ENCODE measurements at places on chromosomes 2 and 18.

- H3K27ac ChIP-seq, result no peak overlapping the region
- no peaks in the 10 kb centered on the region for H3K36me3 ChIP-seq
- no peak for DNase-seq
Observed at GRCh38 chr2:197908990-197909776, 104.8 kb downstream of the PLCL1 start.

DNA sequence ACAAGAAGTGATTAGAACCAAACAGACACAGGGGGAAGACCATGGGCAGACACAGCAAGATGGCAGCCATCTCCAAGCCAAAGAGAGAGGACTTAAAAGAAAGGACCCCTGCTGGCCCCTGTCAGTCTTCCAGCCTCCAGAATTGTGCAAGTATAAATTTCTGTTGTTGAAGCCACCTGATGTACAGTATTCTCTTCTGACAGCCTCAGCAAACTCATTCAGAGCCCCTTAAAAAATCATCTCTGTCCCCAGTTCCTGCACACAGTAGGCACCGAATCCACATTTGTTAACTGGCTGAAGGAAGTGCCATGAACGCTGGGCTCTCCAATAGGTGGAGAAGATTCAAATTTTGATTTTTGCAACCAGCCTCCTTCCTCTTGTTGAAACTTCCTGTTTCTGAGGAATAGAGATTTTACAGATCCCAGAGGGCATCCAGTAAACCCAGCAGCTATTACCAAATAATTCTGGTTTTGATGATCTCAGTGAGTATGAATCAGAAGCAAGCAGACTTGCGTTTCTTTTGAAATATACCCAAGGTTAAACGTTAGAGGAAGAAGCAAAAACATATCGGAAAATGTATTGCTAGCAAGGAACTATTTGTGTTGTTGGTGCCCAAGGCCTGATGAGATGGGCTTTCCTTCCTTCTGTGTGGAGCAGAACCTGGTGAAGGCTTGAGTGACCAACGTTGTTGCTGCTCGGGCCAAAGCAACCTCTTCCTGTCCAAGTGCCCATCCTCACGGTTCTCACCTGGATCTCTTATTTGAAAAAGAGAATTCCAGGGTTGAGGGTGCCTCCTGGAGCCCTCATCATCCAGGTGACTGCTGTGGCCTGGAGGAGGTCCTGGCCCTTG lies 47.7 kb upstream of the PLB1 start:
- peaks cover 9% of the 10 kb centered on the region for H3K4me1 ChIP-seq
- H3K27ac ChIP-seq, result no peak overlapping the region
- DNase-seq, result no peak
- no peak overlapping the region for H3K4me3 ChIP-seq

DNA sequence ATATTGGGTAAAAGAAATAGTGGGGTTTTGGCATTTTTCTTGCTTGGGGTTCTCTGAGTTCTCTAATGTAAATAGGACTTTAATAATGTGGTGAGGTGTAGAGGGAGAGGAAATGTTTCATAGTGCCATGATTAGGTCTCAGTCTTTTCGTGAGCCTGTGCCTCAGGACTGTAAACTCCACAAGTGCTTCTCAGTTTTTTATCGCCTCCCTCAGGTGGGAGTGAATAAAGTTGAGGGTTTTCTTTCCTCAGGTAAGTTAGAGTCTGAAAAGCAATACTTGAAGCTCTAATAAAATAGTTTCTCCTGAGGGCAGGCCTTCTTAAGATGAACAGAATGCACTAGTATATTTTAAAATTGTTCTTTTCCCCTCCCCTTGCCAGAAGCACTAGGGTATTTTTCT lies 243.1 kb upstream of the SETBP1 start:
- H3K4me1 ChIP-seq, result no peaks in the 10 kb centered on the region
- no peak overlapping the region for H3K27ac ChIP-seq
- H3K36me3 ChIP-seq, result no peaks in the 10 kb centered on the region
- no peak overlapping the region for H3K4me3 ChIP-seq
- H3K27me3 ChIP-seq, result no peaks in the 10 kb centered on the region
- DNase-seq, result no peak

DNA sequence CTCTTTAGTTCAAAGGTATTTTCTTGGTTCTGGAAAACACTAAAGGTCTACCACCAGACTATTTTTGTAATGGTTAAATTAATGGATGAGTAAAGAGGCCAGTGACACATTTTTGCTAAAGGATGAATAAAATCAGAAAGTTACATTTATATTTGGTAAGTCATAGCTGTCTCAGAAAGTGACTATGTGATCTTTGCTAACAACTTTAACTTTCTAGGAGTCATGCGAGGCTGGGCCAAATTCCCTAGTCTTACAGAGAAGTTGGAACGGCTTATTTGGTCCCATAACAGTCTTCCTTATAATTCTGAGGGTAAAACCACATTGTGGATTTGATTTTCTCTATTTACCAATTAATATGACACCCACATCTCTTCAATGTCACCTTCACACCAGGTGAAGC lies 198.1 kb downstream of the PDE1A start:
- peaks cover 5% of the 10 kb centered on the region for H3K4me1 ChIP-seq
- H3K36me3 ChIP-seq, result no peaks in the 10 kb centered on the region
- no peak overlapping the region for H3K4me3 ChIP-seq
- no peaks in the 10 kb centered on the region for H3K27me3 ChIP-seq

DNA sequence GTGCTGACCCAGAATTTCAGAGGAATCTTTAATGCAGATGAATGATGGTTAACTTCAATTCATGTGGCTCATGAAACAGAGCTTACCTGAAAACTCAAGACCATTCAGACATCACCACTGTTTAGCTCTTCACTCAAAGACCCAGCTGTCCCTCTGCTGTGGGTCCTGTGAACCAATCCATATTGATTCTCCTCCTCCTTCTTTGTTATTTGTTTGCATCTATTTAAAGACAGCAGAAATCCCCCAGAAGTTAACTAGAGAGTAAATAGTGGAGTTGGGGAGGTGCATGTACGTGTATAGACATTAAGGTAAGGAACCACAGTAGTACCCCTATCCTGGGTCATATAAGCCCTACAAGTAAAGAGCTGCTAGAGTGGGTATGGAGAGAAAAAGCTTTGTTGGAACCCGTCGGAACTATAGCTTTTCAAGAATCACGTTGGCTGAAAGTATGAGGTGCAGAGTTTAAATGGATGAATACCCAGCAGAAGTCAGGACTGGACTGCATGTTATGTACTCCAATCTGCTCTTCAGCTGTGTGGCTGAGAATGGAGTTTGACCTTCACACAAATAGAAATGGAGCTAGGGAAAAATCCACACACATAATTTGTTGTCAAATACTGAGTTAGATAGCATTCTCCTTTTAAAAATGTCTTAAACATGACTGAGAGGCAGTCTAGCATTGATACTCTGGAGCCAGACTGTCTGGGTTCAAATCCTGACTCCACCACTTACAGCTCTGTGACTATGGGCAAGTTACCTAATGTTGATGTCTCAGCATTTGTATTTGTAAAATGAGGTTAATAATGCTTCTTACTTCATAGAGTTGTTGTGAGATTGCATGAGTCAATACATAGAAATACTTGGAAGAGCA lies 81.7 kb upstream of the HK2 start:
- no peak overlapping the region for H3K4me3 ChIP-seq
- no peak for DNase-seq
- H3K27ac ChIP-seq, result no peak overlapping the region
- no peaks in the 10 kb centered on the region for H3K36me3 ChIP-seq
- no peaks in the 10 kb centered on the region for H3K4me1 ChIP-seq
- H3K27me3 ChIP-seq, result no peaks in the 10 kb centered on the region

DNA sequence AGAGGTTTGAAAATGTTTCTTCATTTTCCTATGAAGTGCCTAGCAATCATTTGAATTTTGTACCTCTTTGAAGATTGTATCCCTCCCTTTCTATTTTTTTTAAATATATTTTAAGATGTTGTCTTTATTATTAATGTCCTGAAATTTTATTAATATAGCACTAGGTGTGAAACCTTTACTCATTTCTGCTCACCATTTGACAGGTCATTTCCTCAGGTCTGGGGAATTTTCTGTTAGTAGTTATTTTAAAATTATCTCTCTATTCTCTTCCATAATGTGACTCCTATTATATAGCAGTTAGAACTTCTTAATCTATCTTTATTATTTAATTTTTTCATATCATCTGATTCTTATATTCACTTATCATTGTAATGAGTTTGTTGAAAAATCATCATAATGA lies 1038.6 kb upstream of the SLC39A10 start:
- no peaks in the 10 kb centered on the region for H3K4me1 ChIP-seq
- no peak overlapping the region for H3K27ac ChIP-seq
- H3K36me3 ChIP-seq, result no peaks in the 10 kb centered on the region
- H3K4me3 ChIP-seq, result no peak overlapping the region
- no peak for DNase-seq

GRCh38 chr2:241617431-241618154 lies 19.4 kb downstream of the THAP4 start:
- no peak overlapping the region for H3K4me3 ChIP-seq
- no peaks in the 10 kb centered on the region for H3K27me3 ChIP-seq
- no peak for DNase-seq
- H3K4me1 ChIP-seq, result peaks cover 7% of the 10 kb centered on the region

DNA sequence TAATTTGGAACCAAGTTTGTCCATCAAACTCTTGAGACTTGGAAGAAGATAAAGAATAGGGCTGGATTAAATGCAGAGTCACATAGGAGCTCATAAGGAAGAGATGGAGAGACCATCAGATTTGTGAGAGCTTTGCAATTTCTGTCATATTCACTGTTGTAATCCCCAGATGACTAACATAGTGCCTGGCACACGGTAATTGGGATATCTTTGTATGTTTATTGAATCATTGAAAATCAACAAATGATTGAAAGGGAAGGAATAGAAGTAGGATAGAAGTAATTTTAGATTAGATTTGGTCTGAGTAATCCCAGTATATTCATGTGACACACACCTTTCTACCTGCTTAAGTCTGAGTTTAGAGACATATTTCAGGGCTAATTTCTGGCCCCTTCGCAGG lies 75.4 kb downstream of the LCLAT1 start:
- H3K27ac ChIP-seq, result no peak overlapping the region
- no peak for DNase-seq
- H3K27me3 ChIP-seq, result no peaks in the 10 kb centered on the region
- no peak overlapping the region for H3K4me3 ChIP-seq

GRCh38 chr18:74282755-74283554 lies 8.8 kb downstream of the CYB5A start:
- H3K27ac ChIP-seq, result no peak overlapping the region
- peaks cover 6% of the 10 kb centered on the region for H3K4me1 ChIP-seq
- H3K36me3 ChIP-seq, result no peaks in the 10 kb centered on the region
- H3K27me3 ChIP-seq, result no peaks in the 10 kb centered on the region
- H3K4me3 ChIP-seq, result no peak overlapping the region
- DNase-seq, result no peak

DNA sequence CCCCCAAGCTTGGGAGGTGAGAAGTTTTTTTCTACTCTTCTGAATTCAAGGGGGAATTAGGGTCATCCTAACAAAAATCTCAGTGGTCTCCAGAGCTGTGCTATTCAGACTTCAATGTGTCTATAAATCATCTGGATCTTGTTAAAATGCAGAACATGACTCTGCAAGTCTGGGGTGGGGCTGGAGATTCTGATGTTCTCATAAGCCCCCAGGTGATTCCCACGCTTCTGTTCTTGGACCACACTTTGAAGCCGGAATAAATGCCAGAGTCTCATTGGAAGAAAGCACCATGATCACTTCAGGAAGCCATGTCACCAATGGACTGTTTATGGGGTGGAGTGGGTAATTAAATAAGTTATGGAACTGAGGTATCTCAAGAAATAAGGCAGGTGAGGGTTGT lies 22.2 kb upstream of the SLC16A14 start:
- no peaks in the 10 kb centered on the region for H3K27me3 ChIP-seq
- H3K27ac ChIP-seq, result no peak overlapping the region

DNA sequence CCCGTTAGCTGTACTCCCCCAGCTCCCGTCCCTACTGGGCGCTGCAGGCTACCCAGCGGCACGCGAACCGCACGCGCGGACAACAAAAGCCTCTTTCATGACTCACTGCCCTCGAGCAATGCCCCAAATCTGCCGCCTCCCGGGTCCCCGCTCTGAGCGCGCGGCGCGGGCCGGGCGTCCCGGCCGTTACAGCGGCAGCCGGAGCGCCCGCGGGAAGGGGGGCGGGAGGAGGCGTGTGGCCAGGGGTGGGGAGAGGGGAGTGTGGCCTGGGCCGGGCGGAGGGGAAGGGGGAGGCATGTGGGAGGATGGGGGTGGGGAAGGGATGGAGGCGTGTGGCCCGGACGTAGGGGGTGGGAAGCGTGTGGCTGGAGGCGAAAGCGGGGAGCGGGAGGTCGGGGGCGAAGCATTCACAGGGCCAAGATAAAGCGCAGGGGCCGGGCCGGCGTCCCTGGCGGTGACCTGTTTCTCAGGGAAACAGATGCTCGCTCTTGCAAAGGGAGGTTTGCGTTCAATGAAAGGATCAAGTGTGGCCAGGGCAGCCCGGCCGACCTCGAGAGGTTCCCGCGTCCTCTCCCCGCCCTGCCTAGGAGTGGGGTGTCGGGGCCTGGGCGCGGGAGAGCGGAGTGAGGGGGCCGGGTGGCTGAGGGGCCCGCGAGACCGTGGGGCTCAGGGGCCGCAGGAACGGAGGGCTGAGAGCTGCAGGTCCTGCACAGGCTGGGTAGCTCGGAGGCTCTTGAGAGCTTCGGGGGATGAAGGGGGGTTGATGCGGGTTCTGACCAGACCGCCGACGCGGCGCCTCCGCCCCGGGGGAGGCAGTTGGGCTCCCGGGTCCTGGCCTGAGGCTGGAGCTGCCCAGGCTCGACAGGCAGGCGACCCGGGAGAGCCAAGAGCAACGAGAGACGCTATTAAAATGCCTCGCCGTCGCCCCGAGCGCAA lies 3.5 kb upstream of the NEUROD1 start:
- no peaks in the 10 kb centered on the region for H3K36me3 ChIP-seq
- H3K27ac ChIP-seq, result no peak overlapping the region
- no peak overlapping the region for H3K4me3 ChIP-seq
- H3K4me1 ChIP-seq, result peaks cover 12% of the 10 kb centered on the region
- DNase-seq, result no peak

DNA sequence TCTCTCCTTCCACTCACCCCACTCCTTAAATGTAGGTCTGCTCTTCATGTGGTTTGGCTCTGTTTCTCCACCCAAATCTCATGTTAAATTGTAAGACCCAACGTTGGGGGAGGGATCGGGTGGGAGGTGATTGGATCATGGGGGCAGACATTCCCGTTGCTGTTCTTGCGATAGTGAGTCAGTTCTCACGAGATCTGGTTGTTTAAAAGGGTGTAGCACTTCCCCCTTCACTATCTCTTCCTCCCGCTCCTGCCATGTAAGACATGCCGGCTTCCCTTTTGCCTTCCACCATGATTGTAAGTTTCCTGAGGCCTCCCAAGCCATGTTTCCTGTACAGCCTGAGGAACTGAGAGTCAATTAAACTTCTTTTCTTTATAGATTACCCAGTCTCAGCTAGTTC lies 1044.5 kb upstream of the POU3F3 start:
- H3K36me3 ChIP-seq, result no peaks in the 10 kb centered on the region
- no peaks in the 10 kb centered on the region for H3K4me1 ChIP-seq
- H3K27ac ChIP-seq, result no peak overlapping the region
- DNase-seq, result no peak
- H3K27me3 ChIP-seq, result no peaks in the 10 kb centered on the region

DNA sequence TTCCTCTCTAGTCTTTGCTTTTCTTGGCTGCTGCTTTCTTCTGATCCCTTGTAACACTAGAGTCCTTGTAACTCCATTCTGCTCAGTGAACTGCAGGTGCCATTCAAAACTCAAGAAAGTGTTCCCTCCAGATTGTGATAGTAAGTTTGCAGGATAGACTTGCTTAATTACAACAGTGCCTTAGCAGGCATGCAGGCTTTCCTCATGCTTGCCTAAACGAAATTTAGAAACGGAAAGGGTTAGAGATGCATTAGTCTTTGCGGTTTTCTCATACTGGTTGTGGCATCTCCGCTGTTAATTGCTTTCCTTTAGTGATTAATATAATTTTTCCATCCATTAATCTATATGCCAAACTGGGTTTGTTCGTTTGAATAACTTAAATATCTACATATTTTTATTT lies 82.9 kb downstream of the DOK6 start:
- no peaks in the 10 kb centered on the region for H3K4me1 ChIP-seq
- DNase-seq, result no peak
- no peaks in the 10 kb centered on the region for H3K27me3 ChIP-seq
- H3K36me3 ChIP-seq, result no peaks in the 10 kb centered on the region
- H3K27ac ChIP-seq, result no peak overlapping the region
